Activated naive CD4-positive, alpha-beta T cell treated with anti-CD3 and anti-CD28 coated beads, Interleukin-2, amount 50 U/mL, for 72 hours (primary cell): ENCODE measurements at places on chromosomes 5 and 9.
A peak's percentile ranks its signal among the peaks of the same experiment; 100 is the strongest.

GRCh38 chr9:113231701-113232100 lies 10.4 kb downstream of the SLC31A1 start:
- no peak for DNase-seq

GRCh38 chr5:180689071-180689694 lies 39.8 kb upstream of the FLT4 start:
- DNase-seq, result no peak

GRCh38 chr9:123407217-123407851 lies 51.3 kb downstream of the CRB2 start:
- DNase-seq, result no peak

DNA sequence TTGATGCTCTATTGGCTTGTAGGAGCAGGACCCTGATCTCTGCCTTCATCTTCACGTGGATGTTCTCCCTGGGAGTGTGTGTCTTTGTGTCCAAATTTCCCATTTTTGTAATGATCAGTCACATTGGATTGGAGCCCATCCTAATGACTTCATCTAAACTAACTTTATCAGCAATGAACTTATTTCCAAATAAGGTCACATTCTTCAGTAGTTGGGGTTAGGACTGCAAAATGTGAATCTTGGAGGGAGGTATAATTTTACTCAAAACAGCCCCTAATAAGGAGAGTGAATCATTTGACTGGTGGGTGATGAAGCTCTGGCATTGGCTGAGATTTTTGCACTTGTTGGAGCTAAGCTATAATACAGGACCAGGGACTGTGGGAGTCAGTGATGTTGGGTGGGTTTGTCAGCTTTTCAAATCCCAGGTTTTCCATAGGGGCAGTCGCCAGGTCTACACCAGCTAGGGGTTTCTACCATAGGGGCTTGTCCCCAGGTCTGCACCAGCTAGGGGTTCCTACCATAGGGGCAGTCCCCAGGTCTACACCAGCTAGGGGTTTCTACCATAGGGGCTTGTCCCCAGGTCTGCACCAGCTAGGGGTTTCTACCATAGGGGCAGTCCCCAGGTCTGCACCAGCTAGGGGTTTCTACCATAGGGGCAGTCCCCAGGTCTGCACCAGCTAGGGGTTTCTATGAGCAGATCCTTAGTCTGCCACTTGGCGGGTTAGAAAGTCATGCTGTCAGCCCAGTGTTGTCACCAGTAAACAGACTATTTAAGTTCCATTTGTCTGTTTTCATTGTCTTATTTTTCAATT lies 382.6 kb upstream of the DAP start:
- DNase-seq, result peak; percentile 26

- DNase-seq, result no peak
Measured at GRCh38 chr9:132990781-132991180, 12.3 kb downstream of the GFI1B start.

DNA sequence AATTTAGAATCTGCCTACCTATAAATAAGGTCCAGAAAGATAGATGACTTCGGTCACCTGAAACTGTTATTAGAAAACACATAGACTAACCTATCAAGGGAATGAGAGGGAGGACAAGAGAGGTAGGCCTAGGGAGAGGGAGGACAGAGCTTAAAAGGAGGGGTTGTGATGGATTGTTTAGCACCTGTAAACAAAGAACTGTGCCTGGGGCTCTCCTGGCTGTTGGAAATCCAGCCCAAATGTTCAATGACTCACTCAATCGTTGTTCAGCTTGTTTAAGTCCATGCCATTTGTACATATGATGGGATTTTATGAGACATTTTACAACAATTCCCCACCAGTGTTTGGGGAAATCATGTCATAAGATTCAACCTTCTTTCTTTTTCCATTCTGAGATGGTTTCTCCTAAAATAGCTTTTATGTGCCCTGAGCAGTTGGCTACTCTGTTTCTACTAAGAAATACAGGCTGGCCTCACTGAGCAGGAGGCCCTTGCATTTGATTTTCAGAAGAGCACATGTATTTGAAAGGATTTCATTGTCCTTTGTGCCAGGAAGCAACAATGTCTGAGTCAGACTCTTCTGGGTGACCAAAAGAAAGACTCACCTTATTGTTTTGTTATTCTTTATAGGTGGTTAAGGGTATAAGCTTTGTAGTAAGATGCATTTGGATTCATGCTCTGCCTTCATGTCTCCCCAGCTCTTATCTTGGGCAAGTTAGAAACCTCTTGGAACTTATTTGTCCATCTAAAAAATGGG lies 48.2 kb upstream of the GPR151 start:
- DNase-seq, result no peak

- DNase-seq, result no peak
Measured at GRCh38 chr5:21219251-21219650, 1231.3 kb upstream of the CDH18 start.

- no peak for DNase-seq
Measured at GRCh38 chr5:93721511-93721910, 19.9 kb downstream of the POU5F2 start.

DNA sequence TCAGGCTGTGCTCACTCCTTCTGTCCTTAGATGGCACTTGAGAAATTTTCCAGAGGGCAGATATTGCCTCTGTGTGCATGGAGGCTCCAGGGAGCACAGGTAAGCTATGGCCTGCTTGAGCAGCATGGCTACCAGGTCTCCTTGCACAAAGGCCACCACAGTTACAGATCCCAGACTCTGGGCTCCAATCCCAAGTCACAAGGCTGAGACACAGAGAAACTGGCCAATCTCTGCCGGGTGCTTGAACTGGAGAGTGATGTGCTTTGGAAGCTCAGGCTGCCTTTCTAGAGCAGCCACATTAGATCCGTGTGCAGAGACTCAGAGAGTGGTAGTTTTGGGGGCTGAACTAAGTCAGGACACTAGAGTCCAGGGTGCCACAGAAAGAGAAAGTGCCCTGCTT lies 145.7 kb downstream of the SEMA6A start:
- no peak for DNase-seq

DNA sequence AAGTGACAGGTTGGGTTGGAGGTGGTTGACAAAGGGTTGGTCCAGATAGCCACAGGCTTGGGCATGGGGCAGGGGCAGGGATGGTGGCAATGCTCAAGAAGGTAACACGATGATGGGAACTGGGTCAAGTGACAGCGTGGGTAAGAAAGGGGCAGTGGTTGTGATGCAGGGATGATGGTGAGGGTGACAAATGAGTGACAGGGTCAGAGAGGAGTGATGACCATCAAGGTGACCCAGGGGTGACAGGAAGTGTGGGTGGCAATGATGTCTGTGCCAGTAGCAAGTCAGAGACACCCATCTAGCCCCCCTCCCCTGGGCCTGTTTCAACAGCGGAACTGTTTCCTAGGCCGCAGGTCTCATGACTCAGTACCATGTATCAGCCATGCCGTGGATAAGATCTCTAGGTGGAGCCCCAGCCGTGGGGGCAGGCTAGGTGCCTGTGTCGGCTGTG lies 20.5 kb downstream of the AQP3 start:
- no peak for DNase-seq

GRCh38 chr5:72552041-72552557 lies 44.9 kb upstream of the ZNF366 start:
- no peak for DNase-seq

GRCh38 chr9:38065369-38066075 lies 3.5 kb downstream of the SHB start:
- DNase-seq, result no peak

GRCh38 chr9:85610074-85610860 lies 131.5 kb downstream of the AGTPBP1 start:
- no peak for DNase-seq

DNA sequence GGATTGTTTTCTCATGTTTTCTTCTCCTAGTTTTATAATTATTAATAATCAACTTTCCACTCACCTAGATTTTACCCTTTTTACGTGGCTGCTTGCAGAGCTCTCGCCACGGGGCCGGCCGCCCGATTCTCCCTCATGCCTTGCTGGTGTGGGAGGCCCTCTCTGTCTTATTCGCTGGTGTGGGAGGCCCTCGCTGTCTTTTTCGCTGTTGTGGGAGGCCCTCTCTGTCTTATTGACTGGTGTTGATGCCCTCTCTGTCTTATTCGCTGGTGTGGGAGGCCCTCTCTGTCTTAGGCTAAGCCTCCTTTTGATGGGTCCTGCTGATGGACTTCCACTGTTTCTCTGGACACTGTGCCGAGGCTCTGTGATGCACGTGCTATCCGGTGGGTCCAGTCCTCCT lies 161.3 kb upstream of the IRX2 start:
- DNase-seq, result no peak

GRCh38 chr9:83166372-83166771 lies 103.4 kb upstream of the RASEF start:
- DNase-seq, result no peak

DNA sequence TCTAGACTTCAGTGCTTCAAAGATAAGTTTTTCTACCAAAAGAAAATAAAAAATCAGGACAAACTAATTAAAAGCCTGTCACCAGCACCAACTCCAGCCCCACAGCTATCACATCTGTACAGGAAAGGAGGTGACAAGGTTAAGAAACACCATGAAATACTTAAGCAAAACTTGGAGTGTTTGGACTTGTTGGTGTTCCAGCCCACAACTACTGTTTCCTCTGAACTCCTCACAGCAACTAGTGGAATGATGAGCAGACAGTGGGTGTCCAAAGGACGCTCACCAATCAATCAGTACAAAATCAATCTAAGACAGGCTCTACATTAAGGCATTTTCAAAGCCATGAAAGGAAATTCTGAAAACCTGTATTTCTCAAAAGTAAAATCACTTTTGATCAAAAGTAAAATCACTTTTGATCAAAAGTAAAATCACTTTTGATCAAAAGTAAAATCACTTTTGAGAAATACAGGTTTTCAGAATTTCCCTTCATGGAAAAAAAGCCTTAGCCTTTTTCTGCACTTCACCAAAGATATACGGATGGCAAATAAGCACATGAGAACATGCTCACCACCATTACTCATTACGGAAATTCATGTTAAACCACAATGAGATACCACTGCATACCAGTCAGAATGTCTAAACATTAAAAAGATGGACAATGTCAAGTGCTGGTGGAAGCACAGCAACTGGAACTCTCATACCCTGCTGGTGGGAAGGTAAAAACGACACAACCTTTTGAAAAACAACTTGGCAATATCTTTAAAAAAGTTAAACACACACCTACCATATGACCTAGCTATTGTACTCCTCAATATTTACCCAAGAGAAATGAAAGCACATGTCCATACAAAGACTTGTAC lies 79.7 kb downstream of the MED27 start:
- DNase-seq, result no peak

DNA sequence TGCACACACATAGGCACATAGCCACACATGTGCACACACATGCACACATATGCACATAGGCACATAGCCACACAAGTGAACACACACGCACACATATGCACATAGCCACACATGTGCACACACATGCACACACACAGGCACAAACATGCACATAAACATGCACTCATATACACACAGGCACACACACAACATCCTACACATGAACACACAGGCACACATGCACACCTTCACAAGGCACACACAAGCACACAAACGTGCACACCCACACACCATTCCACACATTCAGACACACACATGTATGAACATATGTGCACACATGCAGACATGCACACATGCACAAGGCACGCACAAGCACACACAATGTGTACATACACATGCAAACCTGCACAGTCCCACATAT lies 484.7 kb downstream of the IRX1 start:
- no peak for DNase-seq

GRCh38 chr9:20442461-20443319 lies 179.6 kb downstream of the MLLT3 start:
- no peak for DNase-seq
